ENCODE measurements at places on chromosomes 12 and 14.

- DNase-seq = no peak
Observed at GRCh38 chr14:91875525-91876286, 8.4 kb upstream of the TC2N start.

GRCh38 chr14:71620401-71620800 lies 311.8 kb upstream of the RGS6 start:
- no peak for DNase-seq

DNA sequence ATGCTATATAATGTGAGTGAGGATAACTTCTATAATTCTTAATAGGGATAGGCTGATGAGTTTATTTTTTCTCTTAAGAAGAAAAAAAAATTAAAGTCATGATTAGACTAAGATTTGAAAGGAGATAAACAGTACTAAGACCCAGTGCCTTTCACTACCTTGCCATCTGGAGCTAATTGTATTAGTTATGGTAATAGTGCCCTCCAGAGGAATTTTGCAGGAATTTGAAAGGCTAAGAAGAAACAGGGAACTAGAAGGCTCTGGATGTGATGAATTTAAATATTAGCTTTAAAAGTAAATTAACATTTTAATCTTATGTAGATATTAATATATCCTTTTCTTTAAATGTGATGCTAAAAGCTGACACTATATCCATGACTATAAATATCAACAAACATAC lies 36.6 kb upstream of the PIK3C2G start:
- no peak for DNase-seq

DNA sequence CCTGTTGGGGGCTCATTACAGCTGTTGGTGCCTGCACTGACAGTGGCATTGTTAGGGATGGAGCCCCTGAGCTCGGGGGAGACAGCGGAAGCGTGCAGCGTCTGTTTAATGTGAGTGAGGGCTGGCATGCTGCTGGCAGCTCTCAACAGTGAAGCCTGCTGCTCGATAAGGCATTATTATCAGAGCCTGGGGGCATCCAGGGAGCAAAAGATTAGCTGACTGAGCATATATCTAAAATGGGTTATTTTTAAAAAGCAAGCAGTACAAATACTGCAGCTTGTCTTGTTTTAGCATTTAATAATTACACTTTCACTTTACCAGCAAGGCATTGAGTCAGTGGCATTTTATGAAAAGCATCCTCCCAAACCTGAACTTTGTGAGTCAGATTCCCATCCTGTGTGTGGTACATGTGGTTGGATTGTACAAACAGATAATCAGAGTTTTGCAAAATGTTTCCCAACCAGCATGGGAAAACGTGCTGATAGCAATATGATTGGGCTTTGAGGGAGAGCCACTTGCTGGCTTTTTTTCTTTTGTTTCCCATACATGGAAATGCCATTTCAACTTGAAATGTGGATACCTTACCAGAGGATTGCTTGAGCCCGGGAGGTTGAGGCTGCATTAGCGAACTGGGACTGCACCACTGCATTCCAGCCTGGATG lies 150.8 kb downstream of the PRKCH start:
- peak; percentile 43 for DNase-seq

- no peak for DNase-seq
Observed at GRCh38 chr12:101566318-101566717, 28.5 kb upstream of the MYBPC1 start.

- DNase-seq = no peak
Observed at GRCh38 chr12:110563702-110564470, 19.2 kb downstream of the PPTC7 start.

DNA sequence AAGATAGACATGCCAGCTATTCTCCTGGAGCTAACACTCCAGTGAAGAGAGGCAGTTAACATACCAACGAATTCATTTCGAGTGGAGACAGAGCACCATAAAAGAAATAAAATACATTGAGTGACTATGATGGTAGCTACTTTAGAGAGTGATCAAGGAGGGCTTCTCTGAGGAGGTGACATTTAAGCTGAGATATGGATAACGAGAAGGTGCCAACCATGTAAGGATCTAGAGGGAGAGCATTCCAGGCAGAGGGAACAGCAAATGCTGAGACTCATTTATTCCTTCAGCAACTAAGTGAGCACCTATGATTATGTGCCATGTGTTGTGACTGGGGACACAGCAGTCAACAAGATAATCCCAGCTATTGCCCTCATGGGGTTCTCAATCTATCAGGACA lies 28.3 kb upstream of the OAS1 start:
- DNase-seq = no peak

GRCh38 chr12:4089121-4089606 lies 184.4 kb upstream of the CCND2 start:
- no peak for DNase-seq

- no peak for DNase-seq
Observed at GRCh38 chr12:21416511-21417121, 20.8 kb upstream of the PYROXD1 start.

- no peak for DNase-seq
Observed at GRCh38 chr14:51636109-51636508, 15.6 kb upstream of the FRMD6 start.

GRCh38 chr14:54877015-54877702 lies 25.5 kb downstream of the GCH1 start:
- no peak for DNase-seq

- no peak for DNase-seq
Observed at GRCh38 chr14:81474685-81475324, 58.8 kb downstream of the SEL1L start.

DNA sequence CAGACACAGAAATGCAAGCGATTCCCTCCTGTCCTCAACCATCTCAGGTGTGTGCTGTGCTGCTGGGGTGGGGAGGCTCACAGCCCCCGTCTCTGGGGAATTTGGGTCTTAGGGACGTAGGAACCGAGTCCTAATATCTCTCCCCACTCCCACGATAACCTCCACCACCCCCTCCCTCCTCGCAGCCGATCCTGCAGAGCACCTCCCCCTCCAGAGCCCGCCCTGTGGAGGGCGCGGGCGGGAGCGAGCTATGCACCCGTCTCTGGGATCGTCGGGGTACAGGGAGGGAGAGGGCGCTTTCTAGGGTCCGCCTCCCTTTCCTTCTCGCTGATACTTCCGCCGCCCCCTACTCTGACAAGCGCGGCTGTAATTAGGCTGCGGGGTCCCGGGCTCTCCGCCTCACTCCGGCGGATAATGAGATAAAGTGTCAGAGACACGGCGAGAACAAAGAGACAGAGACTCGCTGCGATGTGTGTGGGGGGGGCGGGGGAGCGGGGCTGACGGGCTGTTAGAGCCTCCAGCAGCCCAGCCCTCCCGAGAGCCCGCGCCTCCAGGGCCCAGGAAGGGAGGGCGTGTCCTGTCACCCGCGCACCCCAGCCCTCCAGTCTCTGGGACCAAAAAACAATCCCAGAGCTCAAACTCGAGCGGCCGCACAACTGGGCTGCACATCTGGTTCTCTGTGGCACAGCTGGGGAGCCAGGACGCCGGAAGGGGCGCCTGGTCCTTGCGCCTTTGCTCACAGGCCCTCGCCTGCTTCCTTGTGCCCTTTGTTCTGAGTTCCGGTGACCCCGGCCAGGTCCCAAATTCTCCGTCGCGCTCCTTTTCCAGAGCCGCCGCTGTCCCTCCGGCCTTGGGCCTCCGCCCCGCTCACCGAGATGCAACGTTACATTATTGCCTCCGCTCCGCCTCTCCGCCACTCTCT lies 8.7 kb downstream of the SHMT2 start:
- DNase-seq = no peak

GRCh38 chr12:48286665-48287064 lies 64.1 kb downstream of the ZNF641 start:
- no peak for DNase-seq

DNA sequence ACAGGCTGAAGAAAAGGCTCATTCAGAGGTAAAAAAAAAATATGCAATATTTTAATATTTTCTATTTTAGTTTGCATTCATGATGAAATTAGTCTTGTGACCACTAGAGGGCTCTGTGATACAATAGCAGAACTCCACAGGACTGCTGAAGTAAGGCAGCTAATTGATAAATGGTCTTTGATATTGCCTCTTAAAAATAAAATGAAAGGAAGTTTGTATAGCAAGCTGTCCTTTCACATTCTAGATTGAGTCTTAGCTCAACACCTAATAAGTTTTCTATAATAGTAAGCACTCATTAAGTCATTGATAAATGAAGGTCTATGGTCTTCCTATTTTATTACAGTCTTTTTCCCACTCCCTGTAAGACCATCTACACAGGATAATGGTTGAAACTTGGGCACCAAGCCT lies 315.7 kb downstream of the NAV3 start:
- DNase-seq = no peak

DNA sequence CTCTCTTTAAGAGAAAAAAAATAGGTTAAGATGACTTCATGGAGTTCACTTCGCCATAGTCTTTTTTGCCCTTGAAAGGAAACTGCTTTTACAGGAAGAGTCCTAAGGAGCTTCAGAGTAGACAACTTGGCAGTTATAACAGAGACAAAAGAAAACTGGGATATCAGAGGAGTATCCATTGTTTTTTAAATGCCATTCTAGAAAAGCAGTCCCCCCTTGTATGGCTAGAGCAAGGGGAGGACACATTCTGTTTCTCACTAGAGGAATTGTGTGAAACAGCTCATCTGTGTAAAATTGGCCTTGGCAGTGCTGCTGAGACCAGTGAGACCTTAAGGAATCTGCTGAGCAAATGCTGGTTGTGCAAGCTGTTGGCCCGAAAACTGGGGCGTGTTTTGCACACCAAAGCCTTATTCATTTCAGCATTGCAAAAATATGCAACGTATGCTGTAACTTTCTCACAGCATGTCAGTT lies 128.0 kb downstream of the GPR135 start:
- no peak for DNase-seq

DNA sequence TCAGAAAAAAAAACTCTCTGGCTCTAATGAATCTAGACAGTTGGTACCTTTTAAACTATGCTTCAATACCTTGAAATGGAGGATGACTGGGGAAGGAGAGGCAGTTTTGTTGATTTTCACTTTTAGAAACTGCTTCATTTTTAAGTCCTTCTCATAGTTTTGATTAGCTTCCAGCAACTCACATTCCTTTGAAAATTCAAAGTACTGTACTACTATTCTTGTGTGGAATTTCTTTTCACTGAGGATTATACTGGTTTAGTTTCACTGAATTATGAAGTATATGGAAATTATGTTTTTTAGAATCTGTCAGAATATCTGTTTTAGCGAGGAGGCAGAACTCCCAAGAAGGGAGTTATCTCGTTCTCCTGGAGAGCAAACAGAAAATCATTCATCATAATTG lies 116.3 kb downstream of the TGFB3 start:
- no peak for DNase-seq

- DNase-seq = no peak
Observed at GRCh38 chr14:38989922-38990546, 113.0 kb downstream of the SEC23A start.

All from naive thymus-derived CD4-positive, alpha-beta T cell (primary cell).